ENCODE measurements at places on chromosomes 12 and 14.

- DNase-seq, result no peak
Measured at GRCh38 chr14:53810221-53810620, 146.4 kb downstream of the BMP4 start.

GRCh38 chr14:58671436-58671835 is 33.7 kb downstream of the DACT1 start:
- no peak for DNase-seq

GRCh38 chr12:120762086-120762485 is 36.5 kb downstream of the ACADS start:
- DNase-seq, result no peak

- DNase-seq, result peak; percentile 84
Measured at GRCh38 chr14:105398726-105399465, 558 bp downstream of the TEX22 start.

- no peak for DNase-seq
Measured at GRCh38 chr12:132490422-132491137, 629 bp downstream of the FBRSL1 start.
